A549 (cell line): ENCODE measurements at places on chromosomes 7 and 10.

DNA sequence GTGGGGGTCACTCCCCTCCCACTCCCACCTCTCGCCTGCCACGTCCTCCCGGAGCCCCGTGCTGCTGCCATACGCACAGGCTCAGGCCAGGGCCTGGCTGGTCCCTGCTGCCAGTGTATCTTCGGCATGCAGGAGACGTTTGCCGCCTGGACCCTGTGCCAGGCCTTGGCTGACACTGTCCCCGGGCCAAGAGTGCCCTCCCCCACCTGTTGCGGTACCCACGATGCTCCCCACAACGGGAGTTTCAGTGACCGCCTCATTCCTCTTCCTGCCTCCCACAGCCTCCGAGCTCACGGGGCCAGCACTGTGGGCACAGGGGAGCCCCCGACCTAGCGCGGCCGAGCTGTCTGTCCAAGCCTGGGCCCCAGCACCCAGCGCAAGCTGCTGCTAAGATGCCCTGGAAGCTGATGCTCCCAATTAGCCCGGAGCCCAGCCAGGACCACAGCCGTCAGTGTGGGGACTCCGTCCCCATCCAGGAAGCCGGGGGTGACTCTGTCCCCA lies 7.4 kb downstream of the TTYH3 start:
- DNase-seq: no peak

- peak; percentile 22 for DNase-seq
Measured at GRCh38 chr7:154832557-154833138, 170.3 kb downstream of the PAXIP1 start.

DNA sequence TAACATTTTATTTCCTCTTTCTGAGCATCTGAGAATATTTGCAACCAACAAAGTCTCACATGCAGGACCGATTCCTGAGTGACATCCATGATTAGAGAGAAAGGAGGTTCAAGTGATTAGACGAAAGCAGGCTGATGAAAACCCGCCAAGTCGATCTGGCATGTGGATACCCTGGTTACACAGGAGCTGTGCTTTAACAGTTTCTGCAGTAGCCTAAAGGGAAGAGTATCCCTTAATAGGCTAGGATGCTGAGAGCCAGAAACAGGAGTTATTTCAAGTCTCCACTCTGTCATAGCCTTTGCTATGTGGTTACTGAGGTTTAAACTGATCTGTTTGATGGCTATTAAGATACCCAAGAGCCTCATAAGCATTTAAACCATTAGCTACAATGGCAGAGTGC lies 82.5 kb downstream of the PRKCQ start:
- no peak for DNase-seq

GRCh38 chr7:113172726-113173125 lies 54.4 kb upstream of the SMIM30 start:
- no peak for DNase-seq
